ENCODE measurements at places on chromosomes 12 and 14.
A peak's percentile ranks its signal among the peaks of the same experiment; 100 is the strongest.

DNA sequence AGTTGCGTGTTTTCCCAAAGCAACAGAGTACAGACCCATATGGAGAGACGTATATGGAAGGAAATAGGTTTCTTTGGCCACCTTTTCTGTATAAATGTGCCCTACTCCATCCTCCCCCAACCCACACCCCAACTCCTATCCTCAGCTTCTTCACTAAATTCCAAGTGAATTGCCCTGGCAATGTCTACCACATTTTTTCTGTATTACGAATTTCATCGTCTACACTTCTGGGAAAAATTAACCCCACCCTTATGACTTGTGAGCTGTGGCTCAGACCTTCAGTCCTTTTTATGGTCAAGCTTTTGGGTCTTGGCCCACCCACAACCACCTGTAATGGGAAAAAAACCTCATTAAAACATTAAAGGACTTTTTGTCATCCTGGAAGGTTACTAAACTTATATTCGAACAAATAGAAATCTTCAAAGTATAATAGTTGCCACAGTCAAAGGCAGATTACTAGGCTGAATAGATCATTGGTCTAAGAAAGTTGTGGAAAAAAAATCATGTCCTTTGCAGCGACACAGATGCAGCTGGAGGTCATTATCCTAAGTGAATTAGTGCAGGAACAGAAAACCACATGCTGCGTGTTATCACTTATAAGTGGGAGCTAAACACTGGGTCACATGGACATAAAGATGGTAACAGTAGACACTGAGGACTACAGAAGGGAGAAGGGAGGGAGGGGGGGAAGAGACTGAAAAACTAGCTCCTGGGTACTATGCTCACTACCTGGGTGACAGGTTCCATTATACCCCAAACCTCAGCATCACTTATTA lies 15.7 kb upstream of the NFKBIA start:
- H3K36me3 ChIP-seq, result no peaks in the 10 kb centered on the region
- H3K27me3 ChIP-seq, result no peaks in the 10 kb centered on the region
- H3K27ac ChIP-seq, result no peak overlapping the region
- H3K4me1 ChIP-seq, result peaks cover 14% of the 10 kb centered on the region
- DNase-seq, result no peak

DNA sequence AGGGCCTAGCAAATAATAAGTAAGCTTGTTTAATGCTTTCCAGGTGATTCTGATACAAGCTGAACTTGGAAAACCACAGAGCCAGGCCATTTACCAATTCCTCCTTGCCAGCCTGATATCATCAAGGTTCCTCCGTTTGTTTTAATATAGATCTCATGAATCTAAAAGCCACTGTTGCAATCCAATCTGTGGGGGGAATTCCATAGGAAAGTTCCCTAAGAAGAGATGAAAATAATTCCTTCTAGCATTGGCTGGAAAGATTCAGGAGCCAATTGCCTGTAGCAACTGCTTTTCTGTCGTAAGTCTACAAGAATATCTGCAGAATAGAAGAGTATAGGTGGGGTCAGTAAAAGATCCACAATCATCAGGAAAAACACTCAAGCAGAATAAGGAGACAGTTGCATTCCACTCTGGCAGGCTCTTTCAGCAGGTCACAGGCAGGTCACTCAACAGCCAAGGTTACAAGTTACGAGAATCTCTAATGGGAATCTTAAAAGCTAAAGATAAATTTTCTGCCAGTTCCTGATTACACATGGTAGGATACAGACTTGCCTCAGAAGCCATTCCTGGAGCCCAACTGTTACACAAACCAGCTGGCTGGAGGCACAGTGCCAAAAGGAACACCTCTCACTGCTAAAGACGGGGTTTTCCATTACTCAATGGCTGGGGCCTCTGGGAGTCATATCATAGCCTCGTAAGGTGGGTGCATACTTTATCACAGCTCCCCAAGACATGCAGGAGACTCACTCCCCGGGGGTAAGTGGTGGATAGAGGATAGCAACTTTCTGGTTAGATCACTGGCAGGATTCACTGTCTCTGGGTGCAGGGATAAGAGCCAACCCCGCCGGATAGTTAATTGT lies 43.6 kb downstream of the FGD6 start:
- peak; percentile 40 for DNase-seq
- H3K27ac ChIP-seq, result peak overlapping the region; percentile 90
- H3K4me1 ChIP-seq, result peaks cover 33% of the 10 kb centered on the region

GRCh38 chr14:45112896-45113781 lies 21.1 kb downstream of the FKBP3 start:
- no peak for DNase-seq
- peaks cover 8% of the 10 kb centered on the region for H3K4me1 ChIP-seq
- H3K36me3 ChIP-seq, result peaks cover 27% of the 10 kb centered on the region
- peak overlapping the region; percentile 21 for H3K27ac ChIP-seq
- no peaks in the 10 kb centered on the region for H3K27me3 ChIP-seq
- H3K4me3 ChIP-seq, result no peak overlapping the region

DNA sequence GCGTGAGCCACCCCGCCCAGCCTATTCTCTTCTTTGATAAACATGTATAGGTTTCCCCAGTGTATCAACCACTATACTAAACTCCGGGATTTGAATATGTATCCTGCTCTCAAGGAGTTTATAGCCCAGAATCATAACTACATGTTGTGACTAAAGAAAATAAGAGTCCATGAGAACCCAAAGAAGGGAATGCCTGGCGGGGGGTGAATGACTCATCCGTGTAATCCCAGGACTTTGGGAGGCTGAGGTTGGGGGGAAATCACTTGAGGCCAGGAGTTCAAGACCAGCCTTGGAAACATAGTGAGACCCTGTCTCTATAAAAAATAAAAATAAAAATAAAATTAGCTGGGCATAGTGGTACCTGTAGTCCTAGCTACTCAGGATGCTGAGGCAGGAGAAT lies 57.2 kb downstream of the SIX6 start:
- H3K27me3 ChIP-seq, result peaks cover 5% of the 10 kb centered on the region
- H3K36me3 ChIP-seq, result no peaks in the 10 kb centered on the region
- DNase-seq, result no peak
- H3K4me1 ChIP-seq, result no peaks in the 10 kb centered on the region
- no peak overlapping the region for H3K27ac ChIP-seq

GRCh38 chr12:29428633-29429032 lies 47.7 kb upstream of the ERGIC2 start:
- no peak overlapping the region for H3K4me3 ChIP-seq
- no peak overlapping the region for H3K27ac ChIP-seq
- no peak for DNase-seq
- H3K27me3 ChIP-seq, result no peaks in the 10 kb centered on the region
- H3K4me1 ChIP-seq, result no peaks in the 10 kb centered on the region

DNA sequence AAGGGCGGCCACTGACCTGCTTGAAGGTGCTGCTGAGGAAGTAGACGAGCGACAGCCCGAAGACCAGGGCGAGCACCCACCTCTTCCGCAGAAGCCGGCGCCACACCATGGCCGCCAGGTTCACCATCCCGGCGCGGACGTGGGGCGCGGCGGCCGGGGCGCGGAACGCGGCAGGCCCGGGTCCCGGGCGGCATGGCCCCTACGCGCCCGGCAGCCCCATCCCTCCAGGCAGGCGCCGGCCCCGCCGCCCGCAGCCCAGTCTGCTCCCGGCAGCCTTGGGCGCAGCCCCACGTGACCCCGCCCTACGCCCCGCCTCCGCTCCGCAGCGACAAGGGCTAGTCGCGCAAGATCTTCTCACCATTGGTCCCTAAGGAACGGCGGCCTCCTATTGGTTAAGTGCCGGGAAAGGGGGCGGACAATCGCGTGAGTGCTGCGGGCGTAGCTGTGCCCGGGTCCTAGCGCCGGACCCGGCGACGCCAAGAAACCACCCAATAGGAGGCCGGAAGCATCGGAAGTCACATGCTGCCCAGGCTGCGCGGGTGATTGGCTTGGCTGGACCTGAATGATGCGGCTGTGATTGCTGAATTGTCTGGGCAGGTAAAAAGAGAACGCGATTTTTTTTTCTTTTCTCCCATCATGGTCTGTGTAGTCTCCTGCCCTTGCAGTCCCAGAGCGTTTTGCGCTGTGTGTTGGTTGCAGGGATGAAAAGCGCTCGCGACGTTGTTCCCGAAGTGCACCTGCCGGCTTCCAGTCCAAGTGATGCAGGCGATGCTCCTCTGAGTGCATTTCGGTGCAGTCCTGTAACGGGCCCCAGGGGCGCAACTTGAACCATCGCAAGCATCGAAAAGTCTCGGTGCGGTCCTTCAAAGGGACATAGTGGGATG lies at the start of the genes RNFT2 and SPRING1:
Gene RNFT2 (plus strand): TSS at position 542 of the 884 bp plus-strand sequence. CDS start 2,183 bp downstream, outside the sequence.
Gene SPRING1 (minus strand): TSS at position 296 of the 884 bp plus-strand sequence. CDS start 169 bp downstream, at position 127.
- no peaks in the 10 kb centered on the region for H3K27me3 ChIP-seq
- DNase-seq, result peak; percentile 97
- H3K4me3 ChIP-seq, result peak within 1 kb of the TSS; percentile 87
- peaks cover 18% of the 10 kb centered on the region for H3K4me1 ChIP-seq
- peaks cover 15% of the 10 kb centered on the region for H3K36me3 ChIP-seq
